ENCODE measurements at places on chromosomes 1 and 21.

DNA sequence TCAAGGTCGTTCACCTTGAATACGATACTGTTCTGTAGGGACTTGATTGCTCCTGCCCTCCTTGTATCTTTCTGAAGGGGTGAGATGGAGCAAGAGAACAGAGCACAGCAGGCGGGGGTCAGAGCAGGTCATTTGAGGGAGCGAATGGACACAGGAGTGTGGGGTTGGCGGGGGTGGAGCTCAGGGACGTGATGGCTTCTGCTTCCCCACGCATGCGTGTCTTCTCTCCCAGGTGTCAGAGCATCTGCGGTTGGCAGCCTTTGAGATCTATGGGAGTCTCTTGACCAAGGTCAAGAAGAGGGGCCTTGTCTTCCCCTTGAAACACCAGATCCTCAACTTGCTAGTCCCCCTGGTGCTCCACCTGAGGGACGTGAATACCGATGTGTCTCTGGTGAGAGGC is 63.9 kb downstream of the INAVA start:
- peak; percentile 34 for DNase-seq

DNA sequence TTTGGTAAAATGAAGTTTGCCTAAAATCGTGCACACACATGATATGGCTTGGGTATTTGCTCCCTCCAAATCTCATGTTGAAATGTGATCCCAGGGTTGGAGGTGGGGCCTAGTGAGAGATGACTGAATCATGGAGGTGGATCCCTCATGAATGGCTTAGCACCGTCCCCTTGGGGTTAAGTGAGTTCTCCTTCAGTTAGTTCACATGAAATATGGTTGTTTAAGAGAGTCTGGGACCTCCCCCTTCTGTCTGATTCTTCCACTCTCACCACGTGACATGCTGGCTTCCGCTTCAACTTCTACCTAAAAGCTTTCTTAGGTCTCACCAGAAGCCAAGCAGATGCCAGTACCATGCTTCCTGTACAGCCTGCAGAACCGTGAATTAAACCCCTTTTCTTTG is 58.4 kb downstream of the SIPA1L2 start:
- no peak for DNase-seq

DNA sequence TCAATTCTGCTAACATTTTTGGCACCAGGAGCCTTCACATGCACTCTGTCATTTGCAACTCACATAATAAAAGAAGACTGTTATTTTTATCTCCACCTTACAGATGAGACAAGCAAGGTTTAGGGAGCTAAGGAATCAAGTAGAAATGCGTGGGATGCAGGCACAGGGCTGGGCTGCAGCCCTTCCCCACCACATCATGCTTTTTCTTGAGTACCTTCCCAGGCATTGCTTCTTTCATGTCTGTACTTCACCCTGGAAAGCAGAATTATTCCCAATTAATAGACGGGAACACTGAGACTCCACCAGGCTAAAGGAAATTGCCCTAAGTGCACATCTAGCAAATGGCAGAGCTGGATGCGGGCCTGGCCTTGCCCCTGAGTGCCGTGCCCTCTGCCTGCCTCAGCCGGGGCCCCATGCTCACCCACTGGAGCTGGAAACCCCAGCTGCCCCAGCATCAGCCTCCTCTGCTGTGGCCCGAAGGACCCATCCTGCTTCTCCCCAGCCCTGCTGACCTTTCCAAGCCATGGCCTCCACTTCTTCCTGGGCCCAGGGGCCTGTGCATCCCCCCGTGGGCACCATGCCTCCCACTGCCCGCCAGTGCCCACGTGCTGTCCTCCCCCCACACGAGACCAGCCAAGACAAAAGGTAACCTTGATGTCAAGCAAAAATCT is 257.5 kb downstream of the TOMM20 start:
- DNase-seq: no peak

GRCh38 chr1:153866045-153866850 is 56.5 kb downstream of the GATAD2B start:
- DNase-seq: no peak

DNA sequence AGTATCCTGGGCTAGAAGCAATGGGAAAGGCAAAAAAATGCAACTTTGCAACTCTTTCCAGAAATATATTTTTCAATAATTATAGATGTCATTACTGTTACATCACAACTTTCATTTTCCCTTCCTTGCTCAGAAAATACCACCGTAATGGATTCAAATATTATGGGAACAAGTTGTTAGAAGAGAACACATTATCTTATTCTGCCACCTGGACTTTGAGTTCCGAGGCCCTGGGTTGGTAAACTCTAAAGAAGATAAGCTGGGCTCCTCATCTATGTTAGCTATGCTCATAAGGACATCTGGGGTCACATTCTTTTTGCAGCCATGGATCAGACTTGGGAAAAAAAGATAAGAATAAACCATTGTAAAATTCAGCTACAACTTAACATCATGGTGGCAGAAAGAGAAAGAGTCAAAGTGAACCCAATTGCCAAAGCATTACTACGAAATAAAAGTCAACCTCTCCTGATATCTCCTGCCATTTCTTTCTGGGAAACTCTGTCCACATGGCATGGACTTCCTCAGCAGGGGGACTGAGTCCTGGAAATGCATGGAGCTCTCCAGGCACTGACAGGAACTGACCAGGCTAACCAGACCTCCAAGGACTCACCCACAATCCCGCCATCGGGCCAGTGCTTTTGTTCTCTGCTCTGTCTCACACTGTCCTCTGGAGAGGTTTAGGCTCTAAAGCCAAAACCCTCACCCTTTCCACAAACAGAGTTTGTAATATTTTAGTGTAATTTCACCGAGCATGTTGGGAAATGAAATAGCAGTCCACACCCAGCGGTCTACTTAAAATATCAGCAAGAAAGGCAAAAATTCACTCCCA is 499.1 kb upstream of the RUNX1 start:
- DNase-seq: no peak

DNA sequence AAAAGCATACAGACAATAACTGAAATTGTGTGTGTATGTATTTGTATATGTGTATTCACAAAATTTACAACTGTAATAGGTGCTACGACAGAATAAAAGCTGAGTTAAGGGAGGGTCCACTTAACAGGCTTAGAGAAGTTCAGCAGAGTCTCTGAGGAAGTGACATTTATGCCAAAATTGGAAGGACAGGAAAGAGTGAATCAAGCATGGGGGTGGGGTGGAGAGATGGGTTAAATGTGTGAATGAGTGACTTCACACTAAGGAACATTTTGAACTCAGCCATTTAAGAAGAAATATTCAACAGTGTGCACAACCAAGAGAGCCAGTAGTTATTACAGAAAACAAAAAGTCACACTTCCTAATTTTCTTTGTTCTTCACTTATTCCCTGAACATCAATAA is 53.8 kb upstream of the RGS1 start:
- no peak for DNase-seq
